ENCODE measurements at places on chromosomes 3 and 15.

DNA sequence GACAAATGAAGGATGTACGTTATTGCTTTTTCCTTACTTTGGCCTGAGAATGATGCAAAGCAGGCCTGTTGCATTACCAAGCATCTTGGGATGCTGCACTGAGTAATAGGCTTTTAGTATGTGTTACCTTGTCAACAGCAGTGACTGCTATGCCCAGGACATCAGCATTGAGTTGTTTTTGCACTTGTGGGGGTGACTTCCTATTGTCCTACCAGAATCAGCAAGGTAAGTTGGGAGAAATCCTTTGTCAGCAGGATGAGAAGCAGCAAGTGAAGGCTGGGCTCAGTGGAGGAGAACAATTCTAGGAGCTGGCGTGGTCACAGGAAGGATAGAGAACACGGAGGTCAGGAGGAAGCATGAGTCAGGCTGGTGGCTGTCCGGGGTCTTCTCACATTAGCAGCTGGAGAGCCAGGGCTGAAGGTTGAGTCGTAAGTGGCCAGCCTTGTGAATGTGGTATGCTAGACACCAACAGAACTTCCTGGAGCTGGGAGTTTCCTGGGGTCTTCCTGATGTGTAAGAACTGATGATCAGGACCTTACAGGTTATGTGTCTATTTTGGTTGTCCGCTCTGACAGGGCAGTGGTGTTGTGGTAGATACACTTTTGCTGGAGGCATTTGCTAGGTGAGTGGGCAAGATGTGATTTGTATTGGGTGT, 142.7 kb downstream of the FNDC3B start:
- DNase-seq, result no peak

DNA sequence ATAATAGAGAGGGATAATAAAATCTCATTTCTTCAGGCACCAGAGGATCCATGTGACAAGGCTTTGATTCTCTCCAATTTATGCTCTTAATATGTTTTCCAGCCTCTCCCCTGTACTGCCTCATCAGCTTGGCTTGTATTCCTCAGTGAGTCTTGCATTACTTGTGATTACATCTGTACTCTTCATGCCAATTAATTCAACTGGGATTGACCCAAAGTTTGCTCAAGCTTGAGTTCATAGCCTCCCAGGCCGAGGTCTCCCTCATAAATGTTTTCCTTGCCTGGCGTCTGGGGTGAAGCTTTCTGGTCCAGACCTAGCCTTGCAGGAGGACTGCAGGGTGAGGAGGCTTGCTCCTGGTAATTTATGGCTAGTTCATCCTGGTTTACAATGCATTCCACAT, 146.9 kb downstream of the CHST2 start:
- no peak for DNase-seq

- DNase-seq, result peak; percentile 46
Measured at GRCh38 chr3:59759298-59760031, 709.6 kb upstream of the CFAP20DC start.

DNA sequence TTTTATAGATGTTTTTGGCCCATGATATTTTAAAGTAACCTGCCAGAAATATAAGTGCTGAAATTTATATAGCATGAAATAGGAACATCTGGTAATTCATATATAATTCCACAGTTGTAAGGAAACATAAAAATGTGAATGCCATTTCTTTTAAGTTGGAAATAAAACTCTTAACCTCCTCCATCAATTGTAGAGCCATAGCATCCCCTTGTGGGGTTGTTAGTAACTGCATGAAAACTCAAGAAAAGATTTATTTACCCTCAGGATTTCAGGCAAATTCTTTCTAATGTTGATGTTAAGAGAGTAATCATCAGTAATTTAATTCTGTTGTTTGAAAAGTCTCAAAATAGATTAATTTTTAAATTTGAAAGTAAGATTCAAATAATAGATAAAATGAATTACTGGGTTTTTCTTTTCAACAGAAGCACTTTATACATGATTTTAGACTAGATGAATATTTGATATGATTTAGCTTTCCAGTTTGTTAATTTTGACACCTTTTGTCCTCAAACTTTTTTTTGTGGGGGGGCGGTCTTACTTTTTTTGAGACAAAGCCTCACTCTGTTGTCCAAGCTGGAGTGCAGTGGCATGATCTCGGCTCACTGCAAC, 74.7 kb downstream of the RASA2 start:
- no peak for DNase-seq

DNA sequence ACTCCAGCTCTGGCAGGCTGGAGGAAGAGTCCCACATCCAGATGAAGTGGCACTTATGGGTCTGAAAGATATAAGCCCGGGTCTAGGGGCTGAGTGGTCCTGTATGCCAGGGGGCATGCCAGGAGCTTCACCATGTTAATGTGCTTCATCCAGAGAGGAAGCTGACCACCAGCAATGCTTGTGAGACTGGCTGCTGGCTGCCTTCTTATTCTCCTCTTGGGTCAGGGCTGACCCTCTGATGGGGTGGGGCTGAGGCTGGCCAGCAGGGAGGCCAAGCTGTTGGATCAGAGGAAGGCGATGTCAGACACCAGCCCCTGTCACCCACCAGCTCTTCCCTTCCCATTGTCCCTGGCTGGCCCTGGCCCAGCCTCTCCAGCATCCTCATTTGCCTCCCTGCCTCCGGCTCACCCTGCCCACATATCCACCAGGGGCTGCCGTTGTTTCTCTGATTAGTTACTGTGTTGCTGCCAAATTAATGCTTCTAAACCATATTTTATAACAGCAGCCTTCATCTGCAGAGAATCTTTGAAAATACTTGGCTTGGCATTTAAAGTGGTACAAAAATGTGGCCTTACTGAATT, 20.4 kb upstream of the PSTPIP1 start:
- DNase-seq, result no peak

DNA sequence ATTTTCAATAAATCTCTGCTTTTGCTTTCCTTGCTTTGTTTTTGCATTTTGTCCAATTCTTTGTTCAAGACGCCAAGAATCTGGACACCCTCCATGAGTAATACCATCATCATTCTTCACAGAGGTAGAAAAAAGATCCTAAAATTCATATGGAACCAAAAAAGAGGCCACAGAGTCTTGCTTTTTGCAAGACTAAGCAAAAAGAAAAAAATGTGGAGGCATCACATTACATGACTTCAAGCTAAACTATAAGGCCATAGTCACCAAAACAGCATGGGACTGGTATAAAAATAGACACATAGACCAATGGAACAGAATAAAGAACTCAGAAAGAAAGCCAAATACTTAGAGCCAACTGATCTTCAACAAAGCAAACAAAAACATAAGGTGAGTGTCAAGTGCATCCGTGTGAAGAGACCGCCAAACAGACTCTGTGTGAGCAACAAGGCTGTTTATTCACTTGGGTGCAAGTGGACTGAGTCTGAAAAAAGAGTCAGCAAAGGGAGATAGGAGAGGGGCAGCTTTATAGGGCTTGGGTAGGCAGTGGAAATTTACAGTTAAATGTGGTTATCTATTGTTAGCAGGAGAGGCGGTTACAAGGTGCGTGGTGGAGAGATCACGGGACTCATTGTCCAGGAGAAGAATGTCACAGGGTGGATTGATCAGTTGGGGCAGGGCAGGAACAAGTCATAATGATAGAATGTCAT, 10.9 kb downstream of the STRIT1 start:
- DNase-seq, result no peak

DNA sequence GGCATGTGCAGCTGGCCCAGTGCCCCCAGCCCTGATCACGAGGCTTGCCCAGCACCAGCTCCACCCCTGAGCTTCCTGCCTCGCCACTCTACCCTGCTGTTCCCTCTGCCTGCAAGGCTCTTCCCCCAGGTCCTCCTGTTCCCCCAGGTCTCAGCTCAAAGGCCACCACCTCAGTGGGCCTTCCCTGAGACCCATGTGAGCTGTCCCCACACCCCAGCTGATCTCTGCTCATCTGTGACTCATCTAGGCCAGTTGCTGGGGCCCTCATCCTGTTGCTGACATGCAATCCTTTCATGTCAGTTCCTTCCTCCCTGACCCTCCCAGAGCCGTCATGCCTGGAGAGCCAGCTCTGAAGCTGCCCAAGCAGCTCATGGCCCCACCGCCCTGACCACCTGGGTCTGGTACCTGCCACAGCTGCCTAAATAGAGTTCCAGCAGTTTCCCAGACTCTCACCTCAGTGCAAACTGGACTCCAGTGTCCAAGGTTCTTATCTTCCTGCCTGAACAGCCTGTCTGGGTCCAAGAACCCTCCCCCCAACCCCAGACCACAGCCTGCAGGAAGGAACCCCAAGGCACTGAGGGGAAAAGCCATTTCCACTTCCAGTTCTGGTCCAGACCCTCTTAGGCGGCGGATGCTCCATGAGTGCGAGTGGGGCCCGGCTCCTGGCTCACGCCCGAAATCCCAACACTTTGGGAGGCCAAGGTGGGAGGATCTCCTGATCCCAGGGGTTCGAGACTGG, 116.6 kb upstream of the IQSEC1 start:
- peak; percentile 25 for DNase-seq

DNA sequence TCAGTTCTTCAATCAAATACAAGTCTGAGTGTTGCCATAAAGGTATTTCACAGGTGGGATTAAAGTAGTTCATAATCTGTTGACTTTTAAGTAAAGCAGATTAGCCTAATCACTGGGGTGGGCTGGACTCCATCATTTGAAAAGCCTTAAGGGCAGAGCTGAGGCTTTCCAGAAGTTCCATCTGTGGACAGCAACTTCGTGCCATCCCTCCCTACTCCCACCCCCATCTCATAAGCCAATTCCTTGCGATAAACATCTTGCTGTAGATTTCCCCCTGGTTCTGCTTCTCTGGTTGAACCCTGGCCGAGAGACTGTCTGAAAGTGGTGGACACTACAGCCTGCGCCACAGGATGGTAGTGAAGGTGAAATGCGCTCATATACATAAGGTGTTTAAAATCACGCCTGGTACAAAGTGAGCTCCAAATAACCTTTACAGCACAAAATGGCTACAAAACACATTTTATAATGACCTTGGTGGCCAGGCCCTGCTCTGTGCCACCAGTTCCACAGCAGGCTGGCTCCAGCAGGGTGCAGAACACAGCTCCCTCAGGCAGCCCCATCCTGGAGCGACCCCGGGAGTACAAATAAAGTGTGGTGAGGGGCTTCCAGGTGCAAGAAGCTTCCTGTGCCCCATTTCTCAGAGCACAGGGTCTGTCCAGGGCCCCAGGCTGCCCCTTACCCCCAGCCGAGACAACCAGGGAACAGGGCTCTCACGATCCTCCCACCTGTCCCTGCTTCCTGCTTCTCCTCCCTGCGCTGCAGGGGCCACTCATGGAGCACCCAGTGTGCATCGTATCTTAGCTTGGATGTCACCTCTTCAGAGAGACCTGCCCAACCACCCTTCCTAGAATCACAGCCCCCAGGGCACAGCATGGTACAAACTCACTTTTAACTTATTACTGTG, 25.8 kb upstream of the GATA2 start:
- DNase-seq, result no peak

DNA sequence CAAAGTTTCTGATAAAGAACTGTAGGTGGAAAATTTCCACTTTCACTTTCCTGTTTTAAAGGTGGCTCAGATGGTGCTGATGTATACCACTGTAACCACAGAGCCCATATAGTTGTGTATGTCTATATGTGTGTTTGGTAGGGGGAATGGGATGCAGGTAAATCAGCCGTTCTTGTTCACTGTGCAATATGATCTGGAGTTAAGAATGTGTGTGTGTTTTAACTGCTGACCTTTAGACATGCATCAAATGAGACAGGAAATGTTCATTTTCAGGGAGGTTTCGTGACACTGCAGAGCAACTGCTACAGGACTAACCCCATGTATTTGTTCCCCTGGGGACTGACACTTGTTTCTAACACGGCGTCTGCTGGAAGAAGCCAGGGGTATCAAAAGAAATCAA, 180.5 kb downstream of the TAFA4 start:
- DNase-seq, result no peak

DNA sequence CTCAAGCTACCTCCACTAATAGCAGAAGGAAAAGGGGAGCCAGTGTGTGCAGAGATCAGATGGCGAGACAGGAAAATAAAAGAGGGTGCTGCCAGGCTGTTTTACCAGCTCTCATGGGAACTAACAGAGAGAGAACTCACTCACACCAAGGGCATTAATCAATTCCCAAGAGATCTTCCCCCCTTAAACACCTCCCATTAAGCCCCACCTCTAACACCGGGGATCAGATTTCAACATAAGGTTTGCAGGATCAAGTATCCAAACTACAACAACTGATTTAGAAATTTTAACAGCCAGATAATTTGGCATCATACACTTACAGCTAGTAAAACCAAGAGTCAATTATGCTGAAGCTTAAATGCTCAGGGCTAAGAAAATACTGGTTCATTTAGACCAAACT, 18.9 kb downstream of the CD200 start:
- DNase-seq, result no peak

DNA sequence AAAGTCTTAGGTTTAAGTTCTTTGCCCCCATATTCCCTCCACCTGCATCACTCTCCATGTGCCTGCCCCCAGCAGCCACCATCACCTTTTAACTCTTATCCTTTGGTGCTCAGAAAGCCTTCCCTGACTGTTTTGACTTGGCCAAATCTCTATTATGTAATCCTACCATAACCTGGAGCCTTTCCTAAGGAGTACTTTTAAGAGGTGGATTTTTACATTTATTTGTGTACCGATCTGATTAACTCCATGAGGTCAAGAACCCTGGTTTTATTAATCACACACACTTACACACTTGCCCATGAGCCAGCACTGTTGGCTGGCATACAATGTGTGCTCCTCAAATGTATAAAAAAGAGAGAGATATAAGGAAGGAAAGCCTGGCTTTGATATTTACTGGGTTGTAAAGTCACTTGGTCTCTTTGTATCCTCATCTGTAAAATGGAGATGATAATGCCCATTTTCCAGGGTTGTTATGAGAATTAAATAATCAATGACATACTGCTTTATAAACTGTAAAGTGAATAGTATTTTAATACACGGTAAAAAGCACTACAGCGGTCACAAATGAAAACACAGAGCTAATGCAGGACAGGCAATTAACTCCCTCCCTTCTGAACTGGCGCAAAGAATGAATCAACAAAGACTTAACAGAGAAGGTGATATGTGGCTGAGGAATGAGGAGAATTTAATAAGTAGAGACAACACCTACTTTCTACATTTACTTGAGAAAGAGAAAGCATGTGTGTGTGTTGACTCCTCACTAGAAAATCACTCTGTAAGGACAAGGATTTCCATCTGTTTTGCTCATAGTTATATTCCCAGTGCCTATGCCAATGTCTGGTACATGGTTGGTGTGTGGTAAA, 45.4 kb downstream of the ATP13A4 start:
- DNase-seq, result no peak

GRCh38 chr15:54206586-54207321, 228.5 kb downstream of the UNC13C start:
- DNase-seq, result no peak

DNA sequence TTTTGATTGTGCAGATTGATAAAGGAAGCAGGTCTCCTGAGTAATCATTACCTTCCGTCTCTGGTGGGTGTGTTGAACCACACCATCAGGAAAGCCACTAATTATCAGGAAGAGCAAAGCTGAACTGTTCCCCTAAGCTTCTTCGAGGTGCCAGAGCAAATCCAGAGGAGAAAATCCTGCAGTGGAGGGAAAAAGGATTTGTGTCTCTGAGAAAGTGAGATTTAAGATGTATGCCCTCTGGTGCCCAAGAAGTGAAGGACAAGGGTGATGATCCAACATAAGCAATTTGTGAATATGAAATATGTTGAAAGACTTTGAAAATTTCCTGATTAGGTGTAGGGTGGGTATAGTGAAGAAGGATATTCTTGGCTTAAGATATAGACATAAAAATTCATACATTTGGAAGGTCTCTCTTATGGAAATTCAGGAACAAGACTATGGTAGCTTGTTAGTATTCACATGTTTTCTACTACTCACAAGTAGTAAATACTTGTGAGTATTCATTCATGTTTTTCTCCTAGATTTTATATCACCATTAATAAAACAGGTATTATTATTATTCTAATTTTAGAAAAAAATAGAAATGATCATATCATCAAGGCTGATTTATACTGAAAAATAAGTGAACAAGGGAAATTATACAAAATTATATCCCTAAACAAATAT, 34.8 kb downstream of the COMMD2 start:
- DNase-seq, result peak; percentile 24

Measured in activated naive CD4-positive, alpha-beta T cell treated with Interleukin-2 at 50 U/mL for 16 hours (primary cell).